ENCODE measurements at places on chromosomes 7 and 10.

GRCh38 chr10:103238506-103239252 is 7.0 kb upstream of the RPEL1 start:
- DNase-seq = peak; percentile 13

GRCh38 chr10:95268438-95268837 is 22.4 kb downstream of the PDLIM1 start:
- no peak for DNase-seq

DNA sequence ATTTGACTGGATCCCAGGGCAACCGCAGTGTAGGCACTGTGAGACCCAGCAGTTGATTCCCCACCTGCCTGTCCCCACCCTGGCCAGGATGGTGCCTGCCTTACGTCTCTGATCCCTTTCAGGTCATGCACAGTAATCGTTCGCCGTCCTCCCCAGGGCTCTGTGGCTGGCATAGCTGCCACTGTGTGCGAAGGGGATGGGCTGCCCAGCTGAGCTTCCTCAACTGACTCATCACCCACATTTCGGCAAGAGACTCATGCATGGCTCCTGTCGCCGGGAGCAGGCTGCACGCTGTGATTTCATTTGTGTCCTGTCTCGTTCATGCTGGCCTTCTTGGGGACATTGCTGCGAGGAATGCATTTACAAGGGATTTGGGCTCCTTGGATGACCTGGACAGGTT is 252.4 kb downstream of the KLF6 start:
- DNase-seq = peak; percentile 69

GRCh38 chr10:119233821-119234220 is 26.4 kb downstream of the GRK5 start:
- no peak for DNase-seq

DNA sequence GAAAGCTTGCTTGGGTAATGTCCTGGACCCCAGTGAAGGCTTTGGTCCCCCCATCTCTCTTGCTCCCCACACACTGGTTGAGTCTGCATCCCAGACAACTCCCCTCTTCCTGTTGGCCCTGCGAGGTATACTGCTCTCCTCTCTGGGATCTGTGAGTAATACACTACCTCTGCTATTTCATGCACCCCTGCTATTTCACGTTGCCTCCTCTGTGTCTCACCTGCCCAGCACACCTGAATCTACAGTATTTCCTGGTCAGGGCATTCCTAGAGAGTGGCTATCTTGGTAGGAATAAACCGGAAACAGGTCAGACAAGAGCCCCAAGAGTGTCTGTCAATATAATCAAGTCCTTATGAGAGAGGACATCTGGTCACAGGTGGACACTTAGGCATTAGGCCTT is 114.3 kb upstream of the ODAD2 start:
- no peak for DNase-seq

DNA sequence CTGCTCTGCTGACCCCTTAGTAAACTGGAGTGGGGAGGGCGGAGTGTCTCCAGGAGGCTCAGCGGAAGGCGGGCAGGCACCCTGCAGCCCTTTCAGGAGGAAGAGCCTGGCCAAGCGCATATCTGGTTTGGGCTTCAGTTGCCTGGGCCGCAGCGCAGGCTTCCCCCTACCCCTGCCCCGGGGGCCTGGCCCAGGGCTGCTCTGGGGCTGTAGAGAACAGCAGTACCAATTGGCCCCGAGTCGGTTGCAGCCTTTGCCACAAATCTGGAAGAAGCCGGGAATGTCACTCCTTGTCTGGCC is 28.1 kb upstream of the JAKMIP3 start:
- no peak for DNase-seq

DNA sequence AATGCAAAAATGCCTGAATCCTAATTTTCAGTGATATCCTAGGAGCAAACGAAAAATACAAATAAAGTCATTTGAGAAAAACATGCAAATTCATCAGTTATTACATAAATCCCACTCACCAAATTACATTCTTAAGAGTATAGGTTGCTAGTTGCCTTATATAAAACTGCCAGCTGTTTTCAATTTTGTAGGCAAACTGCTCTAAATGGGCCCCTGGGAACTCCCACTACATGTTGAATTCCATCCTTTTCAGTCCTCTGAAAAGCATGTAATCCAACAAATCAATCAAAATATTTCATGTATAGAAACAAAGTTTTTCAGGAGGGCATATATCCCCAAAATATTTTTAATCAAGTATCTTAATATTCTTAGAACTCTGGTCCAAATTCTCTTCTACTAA is 2.1 kb upstream of the JMJD1C start:
- DNase-seq = no peak
